ENCODE measurements at places on chromosomes 1 and 21.

DNA sequence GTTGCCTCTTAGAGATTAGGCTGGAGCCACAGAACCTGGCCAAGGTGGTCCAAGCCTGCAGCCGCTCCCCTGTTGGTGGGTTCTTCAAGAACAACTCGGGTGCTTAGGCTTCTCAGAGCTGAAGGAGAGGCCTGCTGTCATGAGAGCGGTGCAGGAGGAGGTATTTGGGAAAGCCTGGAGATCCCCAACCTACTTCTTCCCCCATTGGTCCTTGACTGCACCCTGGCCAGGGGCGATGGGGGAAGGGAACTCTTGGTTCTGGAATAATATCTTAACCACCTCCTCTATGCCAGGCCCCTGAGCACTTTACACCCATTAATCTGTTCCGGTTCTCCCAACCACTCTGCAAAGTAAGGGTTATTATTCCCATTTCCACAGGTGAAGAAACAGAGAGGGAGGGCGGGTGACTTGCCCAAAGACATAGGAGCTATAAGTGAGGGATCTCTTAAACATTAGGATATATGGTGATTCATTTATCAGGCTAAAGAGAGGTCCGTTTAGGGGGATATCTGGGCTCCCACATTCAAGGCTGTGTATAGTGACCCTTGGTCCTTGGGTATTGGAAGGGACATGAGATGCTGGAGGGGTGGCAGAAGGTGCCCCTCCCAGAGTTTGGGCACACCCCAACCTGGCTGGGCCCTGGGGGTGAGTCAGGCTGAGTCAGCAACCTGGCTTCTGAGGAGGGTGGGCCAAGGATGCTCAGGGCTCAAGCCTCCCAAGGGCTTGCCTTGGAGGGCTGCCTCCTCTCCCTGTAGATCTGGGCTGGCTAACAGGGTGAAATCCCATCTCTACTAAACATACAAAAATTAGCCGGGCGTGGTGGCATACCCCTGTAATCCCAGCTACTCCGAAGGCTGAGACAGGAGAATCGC lies 5.2 kb downstream of the TRNP1 start:
- DNase-seq = no peak

DNA sequence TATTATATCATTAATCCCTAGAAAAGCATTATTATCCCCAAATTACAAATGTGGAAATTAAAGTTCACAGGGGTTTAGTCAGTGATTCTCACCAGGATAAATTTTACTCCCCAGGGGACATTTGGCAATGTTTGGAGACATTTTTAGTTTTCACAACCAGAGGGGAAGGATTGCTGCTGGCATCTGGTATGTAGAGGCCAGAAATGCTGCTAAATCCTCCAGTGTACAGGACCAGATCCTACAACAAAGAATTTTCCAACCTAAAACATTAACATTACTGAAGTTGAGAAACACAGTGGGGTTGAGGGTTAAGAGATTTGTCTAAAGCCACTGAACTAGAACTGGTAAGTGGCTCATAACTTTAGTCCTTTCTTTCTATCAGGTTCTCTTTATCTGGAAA lies 162.0 kb upstream of the SYT6 start:
- no peak for DNase-seq

DNA sequence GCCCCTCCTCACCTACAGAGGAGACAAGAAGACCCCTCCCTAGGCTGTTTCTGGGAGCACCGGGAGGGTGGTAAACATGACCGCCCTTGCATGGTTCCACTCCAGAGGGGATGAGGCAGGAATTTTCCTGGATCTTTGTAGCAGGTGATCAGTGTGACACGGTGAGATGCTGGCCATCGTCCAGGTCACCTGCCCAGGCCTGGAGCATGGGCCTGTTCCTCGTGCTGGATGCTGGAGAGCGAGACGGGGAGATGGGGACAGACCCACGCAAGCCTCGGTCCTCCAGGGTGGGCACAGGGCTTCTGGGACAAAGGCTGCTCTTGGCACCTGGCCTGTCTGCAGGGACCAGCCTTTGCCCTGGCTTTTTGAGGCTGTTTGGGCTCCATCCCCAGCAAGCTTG lies 46.2 kb downstream of the DMRTB1 start:
- DNase-seq = peak; percentile 43

- peak; percentile 99 for DNase-seq
Observed at GRCh38 chr1:113199760-113200455, 126.9 kb downstream of the LRIG2 start.

- no peak for DNase-seq
Observed at GRCh38 chr21:16815243-16815642, 697.6 kb upstream of the CXADR start.

GRCh38 chr21:40331172-40331571 lies 463.9 kb downstream of the PCP4 start:
- peak; percentile 86 for DNase-seq

- DNase-seq = no peak
Observed at GRCh38 chr1:54247863-54248515, 48.0 kb downstream of the MRPL37 start.

DNA sequence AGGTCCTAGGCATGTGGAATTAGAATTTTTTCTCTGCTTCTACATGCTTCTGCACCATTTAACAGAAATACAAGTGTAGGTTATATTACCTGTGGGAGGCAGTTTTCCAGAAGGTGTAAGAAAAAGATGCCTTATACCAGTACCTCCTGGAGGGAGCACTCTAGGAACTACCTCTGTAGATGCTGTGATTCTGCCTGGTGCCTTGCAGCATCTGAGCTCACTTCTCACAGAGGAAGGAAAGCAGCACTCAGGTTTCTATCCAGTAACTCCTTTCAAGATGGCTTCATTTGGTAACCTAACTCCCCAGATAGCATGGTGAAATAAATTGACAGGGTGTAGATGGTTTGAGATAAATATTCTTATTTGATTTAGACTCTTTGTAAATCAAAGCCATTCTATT lies 50.3 kb downstream of the GIPC2 start:
- DNase-seq = no peak

DNA sequence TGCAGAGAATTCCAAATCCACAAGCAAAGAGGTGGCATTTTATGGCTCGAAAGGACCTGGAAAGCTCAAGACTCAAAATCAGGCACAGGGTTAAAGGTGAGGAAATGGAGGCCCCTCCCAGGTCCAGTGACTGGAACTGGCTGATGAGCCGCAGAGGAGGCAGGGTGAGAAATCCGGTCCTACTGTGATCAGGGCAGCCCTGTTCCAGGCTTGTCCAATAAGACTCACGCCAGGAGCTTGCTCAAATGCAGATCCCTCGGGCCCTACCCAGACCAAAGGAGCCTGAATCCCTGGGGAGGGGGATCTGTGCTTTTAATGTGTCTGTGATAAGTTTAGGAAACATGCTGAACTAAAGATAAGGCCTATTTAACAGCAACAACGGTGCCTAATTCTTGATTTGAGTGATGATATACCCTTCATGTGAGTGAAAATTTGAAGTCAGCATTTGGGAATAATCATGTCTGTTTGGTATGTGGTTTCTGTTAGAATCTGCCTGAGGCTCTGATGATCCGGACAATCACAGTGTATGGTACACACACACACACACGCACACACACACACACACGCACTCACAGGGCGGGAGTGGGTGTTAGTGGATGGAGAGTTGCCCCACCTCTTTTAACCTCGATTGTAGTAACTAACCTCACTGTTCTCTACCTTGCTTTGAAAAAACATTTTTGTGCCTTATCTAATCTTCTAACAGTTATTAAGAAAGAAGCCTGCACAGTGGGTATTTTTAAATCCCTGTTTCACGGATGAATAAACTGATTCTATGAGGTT lies 54.1 kb upstream of the LYST start:
- no peak for DNase-seq

- DNase-seq = no peak
Observed at GRCh38 chr1:98267423-98267822, 346.6 kb upstream of the DPYD start.

- DNase-seq = no peak
Observed at GRCh38 chr1:173255214-173255813, 48.2 kb upstream of the TNFSF4 start.

GRCh38 chr21:46112725-46113215 lies 14.9 kb downstream of the COL6A2 start:
- DNase-seq = no peak

DNA sequence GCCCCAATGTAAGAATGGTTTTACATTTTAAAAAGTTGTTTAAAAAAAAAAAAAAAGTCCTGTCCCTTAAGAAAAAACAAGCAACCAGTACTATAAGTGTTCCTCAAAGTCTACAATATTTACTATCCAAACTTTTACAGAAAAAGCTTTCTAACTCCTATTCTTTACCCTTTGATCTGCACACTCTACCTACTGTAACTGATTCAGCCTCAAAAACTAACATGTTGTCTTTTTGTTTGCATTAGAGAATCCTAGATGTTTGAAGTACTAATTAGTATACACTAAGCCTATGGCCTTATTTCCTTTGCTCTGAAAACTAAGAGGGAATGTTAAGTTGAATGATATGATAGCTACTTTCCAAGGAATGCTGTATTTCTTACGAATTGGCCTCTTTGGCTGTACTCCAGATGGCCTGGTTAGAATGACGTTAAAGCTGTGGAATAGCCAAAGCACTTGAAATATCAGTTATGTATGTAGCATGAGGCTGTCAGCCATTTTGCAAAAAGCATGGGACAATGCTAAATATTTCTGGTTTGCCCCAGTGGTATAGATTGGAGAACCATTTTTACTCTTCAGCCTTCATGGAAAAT lies 234.8 kb downstream of the GPR52 start:
- DNase-seq = no peak

DNA sequence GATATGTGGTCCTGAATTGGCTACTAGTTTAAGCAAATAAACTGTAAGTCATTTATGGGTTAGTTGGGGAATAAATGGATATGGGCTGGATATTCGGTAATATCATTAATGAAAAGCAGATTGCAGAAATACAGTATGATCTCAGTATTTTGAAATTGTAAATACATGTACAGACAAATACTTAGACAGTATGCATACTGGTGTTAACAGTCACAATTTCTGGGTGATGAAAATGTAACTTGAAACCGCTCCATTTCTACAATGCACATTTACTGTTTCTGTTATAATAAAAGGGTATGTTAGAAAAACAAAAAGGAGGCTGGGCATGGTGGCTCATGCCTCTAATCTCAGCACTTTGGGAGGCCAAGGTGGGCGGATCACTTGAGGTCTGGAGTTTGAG lies 28.0 kb downstream of the BLZF1 start:
- no peak for DNase-seq

GRCh38 chr1:67596674-67597073 lies 88.3 kb upstream of the GADD45A start:
- DNase-seq = no peak

GRCh38 chr1:92211166-92211565 lies 6.5 kb upstream of the C1orf146 start:
- no peak for DNase-seq

- peak; percentile 93 for DNase-seq
Observed at GRCh38 chr1:153532769-153533599, 2.8 kb downstream of the S100A6 start.

GRCh38 chr1:190619724-190620123 lies 142.1 kb upstream of the BRINP3 start:
- no peak for DNase-seq

GRCh38 chr1:47183308-47184089 lies 6.3 kb downstream of the PDZK1IP1 start:
- DNase-seq = no peak

DNA sequence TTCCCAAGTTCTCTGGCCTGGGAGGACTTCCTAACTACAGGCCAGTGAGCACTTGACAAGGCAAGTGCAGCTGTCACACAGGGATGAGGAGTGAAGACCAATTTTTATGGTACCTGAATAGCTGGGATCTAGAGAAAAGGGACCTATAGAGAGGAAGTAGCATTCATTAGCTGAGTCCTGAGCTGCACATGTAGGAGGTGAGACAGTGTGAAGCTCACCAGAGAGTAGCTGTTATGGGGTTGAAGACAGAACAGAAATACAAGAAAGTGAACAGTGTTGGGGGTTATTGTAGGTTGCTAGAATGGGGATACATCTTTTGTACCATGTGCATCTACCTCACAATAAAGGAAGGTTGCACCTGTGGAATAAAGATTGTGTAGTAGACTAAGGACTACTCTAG lies 37.7 kb upstream of the PYHIN1 start:
- DNase-seq = no peak

GRCh38 chr1:46166521-46167462 lies 8.1 kb upstream of the TSPAN1 start:
- no peak for DNase-seq

DNA sequence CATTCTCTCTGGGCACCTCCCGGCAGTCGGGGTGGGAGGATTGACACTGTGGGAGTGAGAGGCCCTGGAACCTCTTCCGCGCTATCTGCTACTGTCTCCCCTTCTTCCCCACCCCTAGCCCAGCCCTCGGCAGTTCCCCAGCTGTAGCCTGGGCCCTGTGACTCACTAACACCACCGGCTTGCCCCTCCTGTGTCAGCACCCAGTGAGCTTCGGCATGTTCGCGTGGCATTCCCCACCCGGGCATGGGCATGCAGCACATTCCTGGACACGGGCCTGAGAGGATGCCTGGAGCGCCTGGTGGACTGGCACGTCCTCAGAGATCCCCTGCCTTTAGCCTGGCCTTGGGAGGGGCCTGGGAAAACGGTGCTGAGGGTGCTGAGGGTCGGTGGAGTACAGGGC lies 1.3 kb downstream of the CDK18 start:
- DNase-seq = no peak

- DNase-seq = no peak
Observed at GRCh38 chr1:230852959-230853358, 15.4 kb downstream of the C1orf198 start.

DNA sequence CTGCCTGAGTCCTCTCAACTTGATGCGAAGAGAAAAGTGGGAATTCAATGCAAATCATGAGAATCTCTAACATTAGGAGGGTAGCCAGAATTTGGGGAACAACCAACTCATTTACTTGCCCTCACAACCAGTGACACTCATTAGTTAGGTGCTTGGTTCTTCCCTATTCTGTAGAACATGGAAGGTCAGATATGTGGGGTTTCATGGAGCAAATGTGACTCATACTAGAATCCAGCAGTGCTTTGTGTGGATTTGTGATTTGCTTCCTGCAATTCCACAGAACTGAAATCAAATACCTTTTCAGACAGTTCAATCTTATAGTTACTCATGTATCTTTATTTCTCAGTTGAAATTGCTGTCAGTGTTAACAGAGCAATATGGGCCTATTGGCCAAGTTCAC lies 6.9 kb upstream of the ETV3 start:
- DNase-seq = no peak

DNA sequence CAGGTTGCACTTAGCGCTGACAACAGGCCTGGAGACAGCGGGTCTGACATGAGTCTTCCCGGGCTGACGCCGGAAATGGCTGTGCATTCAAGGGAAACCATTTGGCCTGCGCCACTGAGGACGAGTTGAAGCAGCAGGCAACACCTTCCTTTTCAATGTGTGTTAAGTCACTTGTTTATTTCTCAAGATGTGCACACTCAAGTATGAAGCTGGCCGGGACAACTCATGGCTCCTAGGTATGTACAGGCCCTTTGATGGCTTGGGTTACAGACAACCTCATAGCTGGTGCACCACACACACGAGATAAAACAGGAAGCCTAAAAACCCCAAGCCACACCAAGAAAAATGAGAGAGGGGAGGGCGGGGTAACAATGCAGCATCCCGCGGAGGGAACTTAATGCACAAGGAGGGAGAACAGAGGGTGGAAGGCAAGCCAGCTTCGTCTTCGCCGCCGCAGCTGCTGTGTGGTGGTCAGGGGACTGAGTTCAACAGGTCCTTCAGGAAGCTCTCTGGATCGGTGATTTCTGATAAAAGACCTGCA lies 118.0 kb upstream of the IFFO2 start:
- peak; percentile 81 for DNase-seq

- no peak for DNase-seq
Observed at GRCh38 chr1:114671939-114672275, 2.1 kb upstream of the DENND2C start.
